ENCODE measurements at places on chromosomes 11 and 22.

GRCh38 chr11:116927163-116927974, 89.9 kb upstream of the APOA1 start:
- no peak for DNase-seq

- no peak for DNase-seq
Measured at GRCh38 chr11:84193706-84194105, 907.5 kb upstream of the CCDC90B start.

- DNase-seq: no peak
Measured at GRCh38 chr11:127609025-127609773, 608.6 kb upstream of the KIRREL3 start.

DNA sequence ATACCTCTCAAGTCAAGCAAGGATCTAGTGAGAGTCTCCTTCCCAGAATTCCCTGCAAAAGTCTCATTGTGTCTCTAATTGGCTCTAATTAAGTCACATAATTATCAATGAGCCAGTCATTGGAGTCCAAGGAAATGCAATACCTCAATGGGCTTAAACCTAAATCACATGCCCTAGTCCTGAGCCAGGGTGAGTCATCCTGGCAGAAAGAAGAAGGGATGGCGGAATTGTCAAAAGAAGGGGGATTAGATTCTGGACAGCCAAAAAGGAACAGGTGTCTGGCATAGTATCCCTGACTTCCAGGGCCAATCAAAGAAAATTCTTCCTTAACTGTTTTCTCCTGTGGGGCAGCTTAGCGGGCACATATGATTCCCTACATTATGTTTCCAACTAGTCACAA, 25.1 kb upstream of the LDLRAD3 start:
- DNase-seq: no peak

DNA sequence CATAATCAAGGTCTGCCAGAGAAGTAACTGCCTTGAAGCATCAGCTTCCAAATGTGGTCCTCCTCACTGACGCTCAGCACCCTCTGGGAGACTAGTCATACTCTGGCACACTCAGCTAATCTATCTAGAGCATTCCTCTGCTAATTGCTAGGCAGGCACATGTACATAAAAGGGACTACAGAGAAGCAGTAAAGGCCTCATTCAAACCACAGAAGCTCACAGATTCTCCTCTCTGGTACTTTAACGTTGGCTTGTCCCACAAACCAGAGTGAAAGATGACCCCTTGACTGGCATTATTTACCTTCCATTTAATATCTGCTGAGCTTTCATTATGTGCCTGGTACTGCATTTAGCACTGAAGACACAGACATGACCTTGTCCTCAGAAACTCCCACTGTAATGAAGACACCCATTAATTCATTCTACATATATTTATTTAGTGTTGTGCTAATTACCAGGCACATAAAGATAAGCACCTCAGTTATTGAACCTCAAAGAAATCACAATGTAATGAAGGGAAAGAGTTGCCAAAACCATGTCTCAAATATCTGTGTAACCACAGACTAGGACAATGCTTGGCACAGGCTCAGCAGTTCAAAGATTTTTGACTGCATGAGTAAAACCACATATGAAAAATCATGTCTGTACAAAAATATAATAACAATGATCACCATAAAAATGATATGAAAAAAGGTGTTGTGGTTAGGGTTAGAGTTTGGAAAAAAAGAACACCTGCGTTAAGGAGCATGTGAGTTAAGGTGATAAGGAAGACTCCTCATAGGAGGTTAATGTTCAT, 550.4 kb downstream of the DLG2 start:
- no peak for DNase-seq

- DNase-seq: no peak
Measured at GRCh38 chr11:69771466-69771865, 3.7 kb downstream of the FGF4 start.

Data from mesothelial cell of epicardium (in vitro differentiated cells).